ENCODE measurements at places on chromosomes 2 and 18.

- DNase-seq, result no peak
These were observed 143.5 kb downstream of the DNAH7 start for GRCh38 chr2:195925120-195925519.

DNA sequence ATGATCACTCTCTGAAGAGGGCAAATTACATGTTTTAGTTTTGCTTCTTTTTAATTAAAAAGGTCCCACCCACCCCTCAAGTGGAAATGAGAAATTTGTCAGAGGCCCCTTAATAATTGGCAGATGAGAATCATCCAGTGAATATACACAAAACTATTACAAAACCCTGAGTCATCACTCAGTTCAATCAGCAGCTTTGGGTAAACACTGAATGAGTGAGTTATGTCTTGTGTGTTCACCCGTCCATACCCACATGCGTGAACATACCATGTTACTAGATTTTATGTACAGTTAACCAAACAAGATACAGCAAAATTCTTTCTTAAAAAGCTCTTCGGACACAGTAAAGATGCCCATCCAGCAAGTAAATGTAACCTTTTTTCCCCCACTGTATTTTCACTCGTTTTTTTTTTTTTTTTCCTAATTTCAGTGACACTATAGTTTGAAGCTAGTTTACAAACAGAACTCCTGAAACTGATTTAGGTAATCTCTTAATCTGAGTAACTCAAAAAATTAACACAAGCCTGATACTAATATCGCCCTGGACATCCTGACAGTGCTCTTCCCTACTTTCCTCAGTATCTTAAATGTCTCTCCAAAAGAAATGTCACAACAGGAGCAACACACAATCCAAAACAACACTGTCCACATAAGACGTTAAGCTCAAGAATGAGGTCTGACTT, 1.4 kb downstream of the PSME4 start:
- DNase-seq, result peak; percentile 66

- no peak for DNase-seq
These were observed 121.1 kb downstream of the ACOXL start for GRCh38 chr2:110853516-110853915.

DNA sequence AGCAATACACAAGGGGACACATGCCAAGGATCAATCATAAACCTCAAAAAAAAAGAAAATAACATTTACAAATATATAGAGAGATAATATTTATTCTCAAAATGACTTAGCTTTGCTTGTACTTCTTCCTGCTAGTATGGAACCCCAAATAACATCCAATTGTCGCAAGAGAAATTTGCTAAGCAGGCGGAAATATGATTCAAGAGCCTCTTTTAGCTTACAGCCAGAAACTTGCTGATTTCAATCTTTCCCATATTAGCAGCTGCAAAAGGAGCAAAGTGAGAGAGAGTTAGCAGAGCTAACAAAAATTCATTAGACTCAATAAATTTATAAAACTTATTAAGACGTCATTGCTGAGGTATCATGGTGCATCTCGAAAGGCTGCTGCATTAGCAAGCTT, 294.9 kb downstream of the FSIP2 start:
- no peak for DNase-seq

- DNase-seq, result no peak
These were observed 10.0 kb downstream of the WDR35 start for GRCh38 chr2:19979932-19980331.
